Fibroblast of lung (primary cell): ENCODE measurements at places on chromosomes 7 and 10. TPM values are rescaled to one million over a fixed set of nuclear protein-coding genes. Genes with fewer than 3 reads are reported as not detected.
A peak's percentile ranks its signal among the peaks of the same experiment; 100 is the strongest.

ATG9B gene
- total RNA-seq: under 0.01 TPM in 1 of 2 replicates, not detected in the other

NHLRC2 gene
- total RNA-seq: 8.5 and 11.9 TPM in 2 replicates

CELF2 gene
- total RNA-seq: 18.5 and 25.1 TPM in 2 replicates

LIPN gene
- total RNA-seq: not detected in 2 replicates

INHBA gene
- 4.1 and 15.0 TPM in 2 replicates for total RNA-seq

GRCh38 chr7:148563583-148564274 lies 26.8 kb upstream of the C7orf33 start:
- no peak for DNase-seq

DNA sequence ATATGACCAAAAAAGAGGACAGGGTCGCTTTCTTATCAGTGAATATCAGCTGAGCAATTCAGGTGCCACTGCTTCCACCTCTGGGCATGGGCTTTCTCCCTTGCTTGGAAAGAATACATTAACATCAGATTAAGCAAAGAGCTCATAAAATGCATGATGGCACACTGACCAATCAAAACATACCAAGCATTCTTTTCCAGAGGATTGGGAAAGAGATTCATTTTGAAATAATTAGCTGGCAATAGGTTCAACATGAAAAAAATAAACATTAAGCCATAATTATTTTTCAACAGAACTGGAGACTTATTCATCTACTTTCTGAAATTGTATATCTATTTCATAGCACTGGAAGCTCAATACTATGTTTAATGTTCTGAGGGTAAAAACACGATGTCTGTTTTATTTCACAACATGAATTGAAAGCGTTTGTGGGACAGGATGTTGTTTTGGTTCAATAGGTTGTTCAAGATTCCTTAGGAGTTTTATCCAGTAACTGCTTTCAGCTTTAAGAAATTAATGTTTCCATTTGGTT lies 53.2 kb downstream of the TFAM start:
- DNase-seq: peak; percentile 81

DNA sequence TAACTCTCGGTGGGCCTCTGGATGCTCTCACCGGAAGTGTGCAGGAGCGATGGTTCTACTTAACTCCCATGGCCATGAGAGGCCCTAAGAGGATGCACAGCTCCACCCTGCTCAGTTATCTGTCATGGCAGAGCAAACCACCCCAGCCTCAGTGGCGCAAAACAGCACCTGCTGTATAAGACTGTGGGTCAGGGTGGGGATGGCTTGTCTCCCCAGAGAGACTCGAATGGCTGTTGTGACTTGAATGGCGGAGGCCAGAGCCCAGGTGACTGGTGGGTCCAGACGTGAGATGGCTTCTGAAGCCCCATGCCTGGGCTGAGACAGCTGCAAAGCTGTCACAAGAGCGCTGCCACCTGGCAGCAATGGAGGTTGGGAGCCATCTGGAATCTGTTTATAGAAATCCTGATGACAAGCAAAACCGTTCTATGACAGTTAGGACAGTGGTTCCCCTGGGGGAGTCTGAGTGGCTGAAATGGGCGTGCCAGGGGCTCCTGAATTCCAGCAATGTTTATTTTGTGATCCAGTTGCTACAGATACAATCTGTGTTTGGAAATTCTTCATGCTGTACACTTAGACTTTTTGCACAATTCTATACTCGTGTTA lies 490.5 kb downstream of the TCERG1L start:
- DNase-seq: no peak

- DNase-seq: no peak
Observed at GRCh38 chr10:132748135-132748534, 37.8 kb downstream of the NKX6-2 start.

- DNase-seq: no peak
Observed at GRCh38 chr10:35276889-35277288, 59.4 kb upstream of the CCNY start.

DNA sequence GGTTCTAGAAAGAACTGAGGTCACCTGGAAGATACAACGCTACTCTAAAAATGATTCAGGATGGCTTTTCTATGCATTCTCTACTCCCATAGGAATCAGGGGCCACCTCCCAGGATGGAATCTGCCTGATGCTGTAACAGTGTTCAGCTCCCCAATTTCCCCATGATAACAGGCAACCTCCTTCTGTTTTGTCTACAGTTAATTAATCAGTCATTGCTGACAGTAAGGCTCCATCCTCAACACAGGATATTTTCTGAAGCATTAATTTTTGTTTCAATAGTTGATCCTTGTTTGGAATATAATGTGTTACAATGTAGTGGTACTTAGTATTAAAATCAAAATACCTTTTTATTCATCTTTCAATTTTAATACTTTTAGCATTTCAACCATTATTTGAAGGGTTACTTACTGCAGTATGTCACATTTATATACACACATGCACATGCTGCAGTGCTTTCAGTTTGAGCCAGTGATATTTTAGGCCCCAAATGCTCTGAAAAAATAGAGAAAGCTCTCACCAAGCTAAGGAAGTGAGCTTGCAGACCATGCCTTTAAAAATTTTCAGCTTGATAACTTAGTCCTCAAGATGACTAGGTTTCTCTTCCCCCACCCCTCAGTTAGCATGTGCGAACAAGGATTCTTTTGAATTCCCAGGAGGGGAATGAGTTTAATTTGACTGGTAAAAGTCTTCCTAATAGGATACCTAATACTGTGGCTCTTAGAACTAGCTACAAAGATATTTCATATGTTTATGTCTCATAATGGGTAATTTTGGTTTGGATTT lies 592 bp upstream of the PIK3CG start:
- DNase-seq: no peak

GRCh38 chr10:1205450-1206030 lies 149.4 kb downstream of the WDR37 start:
- DNase-seq: no peak

DNA sequence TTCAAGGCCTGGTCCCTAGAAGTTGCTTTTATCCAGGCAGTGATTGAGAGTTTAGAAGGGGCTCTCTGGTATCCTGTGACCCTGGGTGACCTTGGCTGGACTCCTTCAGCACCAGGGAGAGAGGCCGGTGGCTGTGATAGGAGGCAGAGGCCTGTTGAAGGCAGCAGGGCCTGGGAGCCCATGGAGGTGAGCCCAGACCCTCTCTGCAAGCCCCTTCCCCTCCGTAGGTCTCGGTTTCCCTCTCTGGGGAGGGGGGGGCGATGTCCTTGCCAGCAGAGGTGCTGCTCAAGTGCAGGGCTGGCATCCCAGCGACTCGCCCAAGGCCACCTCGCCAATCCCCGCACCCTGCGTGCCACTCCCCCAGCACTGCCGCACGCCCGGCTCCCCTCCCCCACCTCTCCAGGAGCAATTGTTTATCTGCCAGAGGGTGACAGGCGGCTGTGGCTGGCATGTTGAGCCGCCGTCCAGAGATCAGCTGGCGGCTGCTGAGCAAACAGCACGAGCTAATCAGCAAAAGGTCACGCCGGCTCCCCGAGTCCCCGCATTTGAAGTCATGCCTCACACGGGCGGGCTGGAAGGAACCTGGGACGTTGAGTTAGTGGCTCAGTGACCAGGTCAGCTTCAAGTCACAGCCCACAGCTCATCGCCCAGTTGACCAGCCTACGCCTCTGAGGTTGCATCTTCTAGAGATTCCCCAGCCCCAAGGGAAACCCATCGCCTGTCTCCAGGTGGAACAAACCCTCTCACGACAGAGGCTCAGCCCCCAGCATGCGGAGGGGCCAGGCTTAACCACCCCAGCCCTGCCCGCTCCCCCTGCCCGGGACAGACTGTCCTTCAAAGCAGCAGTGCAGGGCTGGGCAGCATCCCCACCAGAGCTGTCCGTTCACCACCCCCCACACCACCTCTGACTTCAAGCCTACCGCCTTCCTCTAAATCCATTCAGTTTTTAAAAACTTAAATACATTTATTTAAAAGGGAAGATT lies 43.7 kb downstream of the ELFN1 start:
- no peak for DNase-seq

GRCh38 chr7:47408675-47409074 lies 173.2 kb downstream of the TNS3 start:
- DNase-seq: no peak
